Activated CD4-positive, alpha-beta T cell treated with anti-CD3 and anti-CD28 coated beads for 1 hour (primary cell): ENCODE measurements at places on chromosomes 3 and 15.

DNA sequence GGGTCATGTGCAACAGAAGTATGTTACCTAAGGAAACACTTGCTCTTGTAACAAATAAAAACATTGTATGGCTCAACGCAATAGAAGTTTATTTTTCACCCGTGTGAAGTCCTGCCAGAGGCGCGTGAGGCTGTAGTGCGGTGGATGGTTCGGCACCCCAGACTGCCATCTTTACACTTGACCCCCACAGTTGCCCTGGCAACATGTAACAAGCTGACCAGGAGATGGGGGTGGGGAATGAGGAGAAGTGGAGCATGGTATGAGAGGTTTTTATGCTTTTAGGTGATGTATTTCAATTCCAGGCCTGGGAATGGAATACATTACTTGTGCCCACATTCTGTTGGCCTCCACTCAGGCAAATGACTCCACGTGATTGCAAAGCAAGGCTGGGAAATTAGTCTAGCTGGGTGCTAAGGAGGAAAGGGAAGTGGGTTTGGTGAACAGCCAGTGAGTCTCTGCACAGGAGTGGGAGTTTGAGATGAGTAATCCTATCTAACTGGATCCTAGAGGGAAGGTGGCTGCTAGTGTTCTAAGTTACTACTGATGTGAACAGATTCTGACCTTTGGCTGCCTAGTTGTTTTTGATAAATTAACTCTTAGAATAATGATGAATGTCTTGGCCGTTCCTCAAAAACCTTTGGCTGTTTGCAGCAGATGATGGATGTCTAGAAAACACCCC, 33.8 kb upstream of the GREM1 start:
- no peak for DNase-seq

- no peak for DNase-seq
Measured at GRCh38 chr3:45819543-45819942, 22.4 kb downstream of the LZTFL1 start.

GRCh38 chr3:42099020-42099765, 8.0 kb downstream of the TRAK1 start:
- DNase-seq, result no peak

DNA sequence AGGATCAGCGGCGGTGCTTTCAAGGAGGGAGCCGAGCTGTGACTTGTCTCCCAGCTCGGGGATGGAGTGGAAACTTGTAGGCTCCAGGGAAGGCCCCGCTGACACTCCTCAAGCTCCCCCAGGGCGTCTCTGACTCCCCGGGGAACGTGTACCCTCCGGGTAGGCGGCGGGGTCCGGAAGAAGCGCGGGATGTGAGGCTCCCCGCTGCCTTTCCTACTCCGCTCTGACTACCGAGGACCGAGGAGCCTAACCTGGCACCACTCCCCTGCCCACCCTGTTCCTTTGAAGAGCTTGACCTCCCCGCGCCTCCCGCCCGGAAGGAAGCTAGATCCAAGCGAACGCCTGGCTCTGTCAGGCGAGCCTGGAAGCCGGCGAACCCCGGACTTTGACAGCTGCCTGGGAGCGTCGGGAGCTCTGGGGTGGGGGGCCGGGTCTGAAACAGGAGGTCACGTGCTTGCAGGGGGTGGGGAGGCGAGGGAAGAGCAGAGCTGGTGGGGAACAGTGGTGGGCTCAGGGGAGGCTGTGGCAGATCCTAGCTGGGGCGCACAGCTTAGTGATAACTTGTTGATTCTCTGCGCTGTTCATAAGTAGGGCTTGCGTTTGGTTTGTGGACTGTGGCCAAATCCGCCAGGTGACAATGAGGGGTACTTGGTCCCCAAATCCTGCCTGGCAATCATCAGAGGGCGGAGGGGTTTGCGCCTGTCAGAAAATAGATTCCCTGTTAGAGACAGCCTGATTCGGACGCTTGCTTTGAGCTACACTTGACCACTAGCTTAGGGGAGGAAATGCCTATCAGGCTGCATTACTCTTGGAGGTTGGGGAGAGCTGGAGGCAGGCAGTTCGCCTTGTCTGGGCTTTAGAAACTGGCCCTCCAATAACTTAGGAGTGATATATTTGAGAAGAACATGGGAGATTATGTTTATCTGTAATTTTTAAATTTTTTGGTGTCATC, 1.2 kb downstream of the CLSTN2 start:
- DNase-seq, result no peak

DNA sequence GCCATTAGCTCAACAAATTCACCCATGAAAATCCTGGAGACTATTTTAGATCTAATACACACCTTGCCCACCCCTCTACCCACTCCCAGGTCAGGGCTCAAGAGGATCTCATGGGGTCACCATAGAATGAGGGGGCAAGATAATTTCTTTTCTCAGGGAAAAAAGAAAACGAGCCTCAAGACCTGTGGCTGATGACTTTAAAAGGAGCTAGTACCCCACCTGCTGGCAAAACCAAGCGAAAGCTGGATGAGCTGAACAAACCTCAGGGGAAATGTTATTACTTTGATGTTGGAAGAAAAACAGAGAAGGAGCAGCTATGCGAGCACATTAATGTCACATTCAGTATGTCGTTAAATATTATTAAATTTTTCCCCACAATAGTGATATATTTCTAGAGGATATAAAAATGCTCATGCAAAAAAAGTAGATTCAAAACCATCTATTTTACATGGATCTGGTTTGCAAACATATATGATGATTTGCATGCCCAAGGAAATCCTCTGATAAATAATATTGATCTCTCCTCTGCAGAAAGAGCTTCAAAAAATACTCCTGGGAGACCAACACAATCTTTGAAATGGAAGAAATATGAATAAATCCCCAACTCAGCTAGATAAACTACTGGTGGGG, 37.7 kb downstream of the PLD1 start:
- no peak for DNase-seq

DNA sequence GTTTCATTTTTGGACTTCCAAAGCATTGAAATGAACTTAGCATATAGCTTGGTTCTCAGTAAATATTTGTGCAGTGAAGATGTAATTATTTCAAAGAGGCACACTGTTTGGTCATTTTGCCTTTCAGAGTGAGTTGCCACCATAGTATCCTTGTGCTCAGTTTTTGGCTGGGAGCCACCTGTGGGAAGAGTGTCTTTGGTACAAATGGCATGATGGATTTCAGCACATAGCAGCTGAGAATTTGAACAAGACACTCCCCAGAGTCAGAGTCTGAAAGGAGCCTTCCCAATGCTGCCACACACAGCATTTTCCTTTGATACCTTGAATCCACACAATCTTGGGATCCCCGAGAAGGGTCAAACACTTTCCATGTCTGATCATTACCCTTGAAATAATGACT, 897.2 kb upstream of the ARPP21 start:
- no peak for DNase-seq

GRCh38 chr3:35263477-35263876, 375.8 kb upstream of the ARPP21 start:
- DNase-seq, result no peak
